ENCODE measurements at places on chromosomes 2 and 18.

- no peak for DNase-seq
Observed at GRCh38 chr18:48656176-48656575, 117.3 kb downstream of the CTIF start.

GRCh38 chr2:122070241-122070731 is 314.8 kb downstream of the TSN start:
- DNase-seq: no peak

- no peak for DNase-seq
Observed at GRCh38 chr2:152330235-152330866, 4.6 kb upstream of the FMNL2 start.

GRCh38 chr2:167122389-167122788 is 234.1 kb downstream of the XIRP2 start:
- DNase-seq: no peak

GRCh38 chr2:138255670-138256069 is 245.9 kb upstream of the SPOPL start:
- no peak for DNase-seq
